AG04450 (cell line): ENCODE measurements at places on chromosomes 3 and 15.

DNA sequence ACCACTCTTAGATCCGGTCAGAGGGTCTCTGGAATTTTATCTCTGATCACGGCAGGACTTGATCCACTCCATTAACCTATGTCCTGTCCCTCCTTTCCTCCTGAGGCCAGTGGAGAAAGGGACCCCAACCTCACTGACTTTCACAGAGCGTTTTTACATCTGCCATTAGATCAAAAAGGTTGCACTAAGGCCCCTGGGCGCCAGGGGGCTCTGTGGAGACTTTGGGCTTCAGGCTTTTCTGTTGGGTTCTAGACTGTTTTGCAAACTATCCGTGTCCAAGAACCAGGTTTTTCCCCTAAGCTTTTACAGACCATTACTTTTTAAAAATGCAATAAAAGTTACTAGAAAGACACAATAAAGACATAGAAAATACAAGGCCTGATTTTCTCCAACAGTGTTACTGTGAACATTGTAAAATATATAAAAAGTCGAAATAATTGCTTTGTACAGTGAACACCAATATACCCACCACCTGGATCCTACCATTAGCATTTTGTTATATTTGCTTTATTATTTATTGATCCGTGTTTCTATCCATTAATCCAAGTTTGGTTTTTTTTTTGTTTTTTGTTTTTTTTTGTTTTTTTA, 159.7 kb downstream of the POLR2M start:
- no peak for DNase-seq

- DNase-seq, result no peak
These were observed 20.5 kb upstream of the MINDY4B start for GRCh38 chr3:150925751-150926201.

- no peak for DNase-seq
These were observed 95.7 kb downstream of the TNIK start for GRCh38 chr3:171364500-171364899.

DNA sequence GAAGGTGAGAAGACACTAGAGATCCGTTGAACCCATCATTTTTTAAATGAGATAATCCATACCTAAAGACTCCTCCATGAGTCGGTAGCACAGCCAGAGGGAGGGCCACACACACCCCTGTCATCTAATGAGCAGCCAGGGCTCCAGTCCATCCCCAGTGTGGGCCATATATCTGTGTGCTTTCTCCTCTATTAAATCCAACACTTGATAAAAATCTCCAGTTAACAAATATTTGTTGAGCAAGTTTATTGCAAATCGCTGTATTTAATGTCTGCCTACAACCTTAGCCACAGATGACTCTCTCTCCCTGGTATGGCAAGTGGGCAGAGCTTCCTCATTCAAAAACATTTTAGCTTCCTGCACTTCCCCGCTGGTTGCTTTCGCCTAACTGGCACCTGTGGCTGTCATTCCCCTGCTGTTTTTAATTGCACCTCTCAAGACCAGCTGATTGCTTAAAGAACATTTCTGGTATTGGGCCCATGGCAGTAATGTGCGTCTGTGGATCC, 82.8 kb downstream of the SMAD3 start:
- no peak for DNase-seq

GRCh38 chr3:29427266-29428103, 146.6 kb downstream of the RBMS3 start:
- no peak for DNase-seq

GRCh38 chr3:38274864-38275649, 7.0 kb upstream of the SLC22A14 start:
- DNase-seq, result no peak

DNA sequence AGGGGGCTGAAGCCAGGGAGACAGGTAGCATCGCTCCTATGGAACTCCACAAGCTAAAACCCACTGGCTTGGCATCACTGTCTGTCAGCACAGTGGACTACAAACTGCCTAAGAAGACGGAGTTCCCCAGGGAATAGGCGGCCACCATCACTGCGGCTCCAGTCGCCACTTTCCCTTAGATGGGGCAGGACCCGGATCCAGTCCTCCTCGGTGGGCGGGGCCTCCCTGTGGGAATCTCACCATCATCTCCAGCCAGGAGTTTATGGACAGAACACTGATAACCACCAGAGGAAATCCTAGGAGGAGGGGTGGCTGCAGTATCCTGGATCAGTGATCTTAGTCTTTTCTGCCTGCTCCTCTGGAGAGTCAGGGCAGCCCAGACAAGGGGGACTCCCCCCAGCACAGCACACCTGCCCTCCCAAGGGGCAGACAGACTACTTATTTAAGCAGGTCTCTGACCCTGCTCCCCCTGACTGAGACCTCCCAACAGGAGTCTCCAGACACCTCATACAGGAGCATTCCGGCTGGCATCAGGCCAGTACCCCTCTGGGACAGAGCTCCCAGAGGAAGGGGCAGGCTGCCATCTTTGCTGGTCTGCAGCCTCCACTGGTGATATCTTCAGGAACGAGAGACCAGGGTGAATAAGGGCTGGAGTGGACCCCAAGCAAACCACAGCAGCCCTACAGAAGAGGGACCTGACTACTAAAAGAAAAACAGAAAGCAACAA, 435.6 kb upstream of the RASGRP1 start:
- no peak for DNase-seq

- no peak for DNase-seq
These were observed 116.8 kb downstream of the EPHB1 start for GRCh38 chr3:134911586-134912548.

- no peak for DNase-seq
These were observed 20.2 kb downstream of the SLC24A1 start for GRCh38 chr15:65641768-65642475.

DNA sequence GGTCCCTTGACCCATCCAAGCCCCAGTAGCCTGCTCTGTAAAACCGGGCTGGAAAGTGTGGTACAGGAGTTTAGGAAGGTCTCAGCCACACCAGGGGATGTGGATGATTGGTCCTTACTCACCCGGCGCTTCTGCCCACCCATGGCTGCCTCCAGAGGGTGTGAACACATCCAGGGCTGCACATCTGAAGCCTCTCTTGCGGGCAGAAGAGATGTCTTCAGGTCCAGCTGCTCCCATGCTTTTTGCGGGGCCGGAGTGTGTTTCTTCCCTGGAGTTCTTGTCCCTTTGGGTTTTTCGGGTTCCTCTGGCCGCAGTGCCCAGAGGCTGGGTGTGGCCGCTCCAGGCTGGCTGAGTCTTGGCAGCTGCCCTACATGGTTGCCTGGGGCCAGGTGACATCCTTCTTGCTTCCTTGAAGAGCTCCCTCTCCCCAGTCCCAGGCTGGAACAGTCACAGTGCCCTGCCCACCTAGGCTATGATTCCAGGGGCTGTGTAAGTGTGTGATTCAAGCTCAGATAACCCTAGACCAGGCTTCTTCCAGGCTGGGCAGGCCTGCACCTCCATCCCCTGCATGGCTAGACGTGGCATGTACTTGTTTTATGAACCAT, 33.9 kb downstream of the HDAC11 start:
- DNase-seq, result no peak

DNA sequence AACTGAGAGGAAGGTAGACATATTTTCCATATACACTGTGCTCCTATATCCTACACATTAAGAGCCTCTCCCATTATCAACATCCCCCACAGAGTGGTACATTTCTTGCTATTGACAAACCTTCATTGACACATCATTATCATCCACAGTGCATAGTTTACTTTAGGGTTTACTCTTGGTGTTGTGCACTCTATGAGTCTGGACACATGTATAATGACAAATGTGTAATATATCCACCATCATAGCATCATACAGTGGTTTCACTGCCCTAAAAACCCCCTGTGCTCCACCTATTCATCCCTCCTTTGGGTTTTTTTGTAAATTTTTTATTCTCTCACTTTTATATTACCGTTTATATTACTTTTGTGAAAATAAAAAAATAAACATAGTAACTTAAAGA, 22.2 kb upstream of the CLDN18 start:
- no peak for DNase-seq

DNA sequence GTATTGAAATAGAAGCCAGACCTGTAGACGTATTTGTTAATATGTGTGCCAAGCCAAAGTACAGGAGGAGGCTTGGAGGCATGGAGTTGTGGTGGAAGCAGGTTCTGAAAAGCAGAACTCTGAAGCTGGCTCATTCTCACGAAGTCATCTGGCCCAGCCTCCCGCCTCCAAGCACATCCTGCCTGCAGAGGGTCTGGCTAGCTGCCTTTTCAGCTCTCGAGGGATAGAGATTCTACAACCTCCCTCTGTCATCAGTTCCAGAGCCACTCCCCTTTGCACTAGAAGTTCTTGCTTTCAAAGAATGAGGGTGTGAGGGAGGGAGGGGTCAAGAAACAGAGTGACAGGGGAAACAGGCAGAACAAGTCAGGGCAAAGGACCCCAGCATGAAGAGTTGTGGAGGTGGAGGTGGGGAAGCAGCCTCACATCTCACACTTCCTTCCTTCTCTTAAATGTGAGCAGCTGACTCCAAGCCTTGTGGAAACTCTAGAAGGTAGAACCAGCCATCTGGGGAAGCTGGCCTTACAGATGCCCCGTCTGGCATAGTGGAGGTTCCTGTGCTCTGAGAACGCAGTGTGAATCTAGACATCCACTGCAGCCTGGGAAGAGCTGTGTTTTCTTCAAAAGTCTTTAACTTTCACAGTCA, 95.3 kb downstream of the SLC49A4 start:
- peak; percentile 4 for DNase-seq

- peak; percentile 69 for DNase-seq
These were observed 50.8 kb downstream of the LYSMD4 start for GRCh38 chr15:99682455-99682854.

- DNase-seq, result no peak
These were observed 262.9 kb downstream of the CNTN6 start for GRCh38 chr3:1355691-1356090.

DNA sequence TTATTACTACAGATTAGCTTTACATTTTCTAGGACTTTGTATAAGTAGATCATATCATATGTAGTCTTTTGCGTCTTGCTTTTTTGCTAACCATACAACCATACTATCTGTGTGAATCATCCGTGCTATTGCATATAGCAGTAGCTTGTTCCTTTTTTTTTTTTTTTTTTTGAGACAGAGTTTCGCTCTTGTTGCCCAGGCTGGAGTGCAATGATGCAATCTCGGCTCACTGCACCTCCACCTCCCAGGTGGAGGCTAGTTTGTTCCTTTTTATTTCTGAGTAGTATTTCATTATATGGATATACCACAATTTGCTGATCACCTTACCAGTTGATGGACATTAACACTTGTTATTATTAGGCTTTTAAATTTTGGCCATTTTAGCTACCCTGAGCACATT, 54.5 kb upstream of the TBL1XR1 start:
- no peak for DNase-seq

DNA sequence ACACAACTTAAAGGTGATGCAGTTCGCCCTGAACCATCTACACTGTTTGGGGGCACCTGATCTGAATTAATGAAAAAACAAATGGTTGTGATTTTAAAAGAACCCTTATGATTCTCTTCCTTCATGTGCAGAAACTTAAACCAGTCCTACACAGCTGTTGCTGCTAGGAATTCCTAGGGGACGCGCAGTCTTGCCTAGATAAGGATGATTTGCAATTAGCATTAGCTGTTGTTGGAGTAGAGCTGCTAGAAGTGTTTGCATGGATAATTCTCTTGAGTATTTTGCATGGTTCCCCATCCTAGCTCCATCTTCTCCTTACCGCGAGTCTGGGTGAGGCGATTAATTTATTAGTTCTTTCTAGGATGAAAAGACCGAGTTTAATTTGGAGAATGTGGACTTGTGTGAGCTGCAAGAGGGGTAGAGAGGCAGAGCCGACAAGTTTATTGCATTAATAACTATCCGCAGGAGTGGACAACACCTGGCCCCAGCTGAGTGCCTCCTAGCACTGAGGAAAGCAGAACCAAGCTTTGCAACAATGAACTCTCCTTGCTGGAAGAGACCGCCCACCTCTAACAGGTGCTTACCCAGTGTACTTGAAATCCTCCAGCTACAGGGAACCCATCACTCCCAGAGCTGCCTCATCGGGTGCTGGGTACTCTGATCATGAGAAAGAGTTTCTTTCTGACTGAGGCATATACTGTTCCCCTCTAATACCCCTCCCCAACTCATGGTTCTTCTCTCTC, 75.0 kb upstream of the WNT7A start:
- DNase-seq, result no peak

DNA sequence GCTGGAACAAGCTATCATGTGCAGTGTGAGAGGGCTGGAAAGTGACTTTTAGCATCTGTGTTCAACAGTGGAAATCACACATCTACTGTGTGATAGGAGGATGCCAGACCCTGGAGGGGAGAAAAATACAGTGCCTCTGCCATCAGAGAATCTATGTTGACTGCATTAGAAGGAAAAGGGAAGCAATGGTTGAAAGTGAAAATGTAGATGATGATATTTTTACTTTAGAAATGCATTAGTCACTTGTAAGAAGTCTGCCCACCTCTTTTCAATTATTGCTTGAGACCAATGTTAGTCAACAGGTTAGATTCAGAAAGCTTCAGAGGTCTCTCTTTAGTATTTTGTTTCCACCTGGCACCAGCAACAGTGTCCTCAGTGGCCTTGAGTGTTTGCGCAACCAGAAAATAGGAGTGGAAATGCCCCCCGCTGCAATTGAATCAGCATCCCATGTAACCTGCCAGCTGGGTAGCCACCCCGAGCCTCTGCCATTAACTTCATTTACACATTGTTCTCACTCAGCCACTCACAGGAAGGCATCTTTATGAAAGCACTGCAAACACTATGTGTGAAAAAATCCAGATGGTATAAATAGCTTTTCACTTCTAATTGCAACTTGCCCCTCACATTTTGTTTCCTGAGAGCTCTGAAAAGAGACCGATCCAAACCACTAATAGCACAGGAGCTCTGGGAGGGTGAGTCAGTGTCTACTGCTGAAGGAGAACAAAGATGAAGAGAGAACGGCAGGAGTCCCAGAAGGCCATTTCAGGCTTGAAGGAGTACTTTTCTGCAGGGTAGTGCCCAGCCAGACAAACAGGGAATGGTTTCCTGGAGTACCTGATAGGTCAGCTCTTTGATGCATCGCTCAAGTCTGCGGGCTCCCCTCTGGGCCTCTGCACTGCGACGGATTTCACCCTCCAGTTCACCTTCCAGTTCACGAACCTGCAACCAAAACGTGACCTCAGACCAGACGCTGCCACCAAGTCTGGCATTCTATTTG, 92.1 kb downstream of the HHLA2 start:
- DNase-seq, result no peak

DNA sequence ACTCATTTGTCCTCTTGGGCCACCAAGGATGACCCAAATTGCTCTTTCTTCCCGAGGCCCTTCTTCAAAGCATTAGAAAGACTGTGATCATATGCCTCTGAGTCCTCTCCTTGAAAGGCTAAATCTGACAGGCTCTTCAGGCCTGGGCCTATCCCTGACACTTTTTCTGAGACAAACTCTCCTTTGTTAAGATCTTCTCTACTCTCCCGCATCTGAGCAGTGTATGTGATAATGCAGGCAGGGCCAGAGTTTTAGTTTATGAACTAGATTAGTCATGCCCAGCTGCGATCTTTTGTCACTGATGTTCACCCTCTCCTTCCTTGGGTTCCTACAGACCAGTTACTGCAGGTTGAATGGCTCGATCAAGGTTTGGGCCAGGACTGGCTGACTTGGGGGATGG, 39.2 kb downstream of the MASP1 start:
- DNase-seq, result no peak

GRCh38 chr3:71444028-71444860, 139.3 kb downstream of the FOXP1 start:
- peak; percentile 59 for DNase-seq

- DNase-seq, result no peak
These were observed 89.4 kb upstream of the C3orf80 start for GRCh38 chr3:160135851-160136250.

- DNase-seq, result no peak
These were observed 12.8 kb upstream of the CRBN start for GRCh38 chr3:3192286-3192675.

GRCh38 chr15:62112081-62112480, 45.3 kb downstream of the C2CD4A start:
- no peak for DNase-seq

- DNase-seq, result no peak
These were observed 973 bp upstream of the USP13 start for GRCh38 chr3:179651687-179652446.
